CD4-positive, alpha-beta T cell treated with Interleukin-10 for 1 hour (primary cell): ENCODE measurements at places on chromosomes 11 and 22.

DNA sequence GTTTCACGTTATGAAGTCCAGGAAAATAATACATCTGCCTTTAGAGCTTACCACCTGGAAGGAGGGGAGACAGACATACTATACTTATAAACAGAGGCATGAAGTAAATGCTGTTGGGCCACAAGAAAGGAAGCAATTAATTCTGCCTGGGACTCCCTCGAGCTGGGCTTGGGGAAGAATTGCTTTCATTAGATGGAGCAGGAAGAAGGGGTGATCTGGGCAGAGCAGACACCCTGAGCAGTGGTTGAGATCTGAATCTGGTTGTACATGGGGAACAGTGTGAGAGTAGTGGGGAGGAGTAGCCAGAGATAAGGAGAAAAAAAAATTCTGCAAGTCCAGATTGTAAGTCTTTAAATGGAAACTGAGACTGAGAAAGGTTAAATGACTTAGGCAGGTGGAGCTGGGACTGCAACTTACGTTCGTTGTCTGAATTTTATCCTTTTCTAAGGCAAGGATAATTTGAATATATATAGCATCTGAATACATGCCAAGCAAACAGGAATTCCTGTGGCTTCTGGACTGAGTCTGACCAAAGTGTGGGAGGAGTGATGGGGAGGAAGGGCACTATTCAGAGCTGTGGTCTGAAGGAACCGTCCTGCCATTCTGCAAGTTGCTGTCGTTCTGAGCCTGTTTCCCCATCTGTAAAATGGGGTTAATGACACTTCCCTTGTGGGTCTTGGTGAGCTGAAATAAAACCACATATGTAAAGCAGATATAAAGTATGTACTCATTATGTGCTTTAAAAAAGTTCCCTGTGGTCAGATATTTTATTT is 7.9 kb downstream of the NCAM1 start:
- DNase-seq, result no peak

GRCh38 chr11:120304526-120304925 is 20.6 kb upstream of the TLCD5 start:
- no peak for DNase-seq

GRCh38 chr11:45560155-45560912 is 105.1 kb downstream of the CHST1 start:
- no peak for DNase-seq

- no peak for DNase-seq
Measured at GRCh38 chr11:216081-216974, 8.8 kb downstream of the RIC8A start.

DNA sequence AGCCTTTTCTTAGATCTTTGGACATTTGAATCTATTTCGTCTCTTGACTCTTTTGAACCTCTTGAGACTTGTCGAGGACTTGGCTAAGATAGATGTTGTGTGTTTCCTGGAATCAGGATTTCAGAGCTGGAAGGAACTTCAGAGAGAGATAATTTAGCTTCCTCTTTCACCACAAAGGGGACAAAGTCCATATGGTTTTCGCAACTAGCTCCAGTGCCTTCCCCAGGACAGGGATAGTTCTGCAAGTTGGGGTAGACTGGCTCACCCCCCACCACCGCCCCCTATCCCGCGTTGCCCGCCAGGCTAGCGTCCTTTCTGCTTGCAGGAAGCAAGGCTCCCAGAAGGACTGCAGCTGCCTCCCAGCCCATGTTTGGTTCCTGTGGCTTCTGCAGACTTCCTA is 75.7 kb upstream of the MYO18B start:
- no peak for DNase-seq
